ENCODE measurements at places on chromosomes 7 and 10.

GRCh38 chr7:151008143-151008510 is 16.2 kb downstream of the ATG9B start:
- ATAC-seq: no peak

- ATAC-seq: no peak
These were observed 20.8 kb upstream of the VOPP1 start for GRCh38 chr7:55593172-55593514.

GRCh38 chr10:7696545-7696944 is 6.6 kb upstream of the ITIH2 start:
- peak; percentile 83 for ATAC-seq

- no peak for ATAC-seq
These were observed 276.7 kb downstream of the NXPH1 start for GRCh38 chr7:8710124-8710523.

GRCh38 chr10:125123476-125124114 is 36.8 kb downstream of the CTBP2 start:
- peak; percentile 85 for ATAC-seq

GRCh38 chr7:116630932-116631671 is 40.9 kb upstream of the MET start:
- ATAC-seq: peak; percentile 48

- ATAC-seq: no peak
These were observed 85.3 kb upstream of the RET start for GRCh38 chr10:42991442-42992098.

- ATAC-seq: no peak
These were observed 587.7 kb downstream of the KCNMA1 start for GRCh38 chr10:77049896-77050295.

DNA sequence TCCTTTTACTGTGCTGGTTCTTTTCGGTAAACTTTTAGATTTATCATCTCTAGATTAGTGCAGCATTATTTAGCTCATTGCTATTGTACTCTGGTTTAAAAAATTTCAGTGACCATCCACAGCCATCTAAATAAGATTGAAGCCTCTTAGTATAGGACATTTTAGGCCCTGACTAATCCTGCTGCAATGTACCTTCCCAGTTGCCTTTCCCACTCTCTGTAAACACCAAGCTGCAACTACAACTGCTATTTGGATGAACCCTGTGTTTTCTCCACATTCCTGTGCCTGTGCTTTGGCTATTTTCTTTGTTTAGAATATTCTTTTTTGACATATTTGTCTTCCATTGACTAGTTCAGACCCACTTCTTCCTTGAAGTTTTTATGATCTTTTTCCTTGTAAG is 314.6 kb downstream of the AUTS2 start:
- ATAC-seq: no peak

DNA sequence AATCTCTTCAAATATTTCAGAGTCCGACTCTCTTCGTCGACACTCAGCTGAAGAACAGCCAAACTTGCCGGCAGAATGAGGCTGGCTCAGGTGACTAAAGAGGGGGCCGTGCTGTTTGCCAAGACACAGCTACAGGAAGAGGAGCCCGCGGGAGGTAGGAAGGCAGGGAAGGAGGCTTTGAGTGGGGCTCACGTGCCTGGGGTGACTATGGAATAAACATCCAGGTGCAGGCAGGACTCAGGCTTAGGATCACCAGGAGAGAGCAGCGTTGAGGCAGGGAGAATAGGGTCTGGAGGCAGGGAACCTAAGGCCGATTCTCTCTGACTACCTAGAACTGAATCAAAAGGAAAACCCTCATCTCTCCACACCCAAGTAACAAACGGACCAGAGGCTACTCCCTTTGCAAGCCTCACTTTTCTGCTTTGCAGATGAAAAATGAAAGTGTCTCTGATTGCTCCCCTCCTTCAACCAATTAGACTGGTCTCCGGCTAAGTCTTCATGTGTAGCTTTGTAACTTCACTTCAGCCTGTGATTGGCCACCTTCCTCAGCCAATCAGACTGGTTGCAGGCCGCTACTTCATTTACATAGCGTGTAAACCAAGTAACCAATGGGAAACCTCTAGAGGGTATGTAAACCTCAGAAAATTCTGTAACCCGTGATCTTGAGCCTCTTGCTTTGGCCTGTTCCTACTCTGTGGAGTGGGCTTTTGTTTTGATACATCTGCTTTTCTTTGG is 19.7 kb upstream of the BNIP3 start:
- no peak for ATAC-seq

GRCh38 chr10:93826355-93826754 is 67.4 kb upstream of the SLC35G1 start:
- ATAC-seq: no peak

- no peak for ATAC-seq
These were observed 435.8 kb downstream of the EXOC4 start for GRCh38 chr7:133688483-133689239.

DNA sequence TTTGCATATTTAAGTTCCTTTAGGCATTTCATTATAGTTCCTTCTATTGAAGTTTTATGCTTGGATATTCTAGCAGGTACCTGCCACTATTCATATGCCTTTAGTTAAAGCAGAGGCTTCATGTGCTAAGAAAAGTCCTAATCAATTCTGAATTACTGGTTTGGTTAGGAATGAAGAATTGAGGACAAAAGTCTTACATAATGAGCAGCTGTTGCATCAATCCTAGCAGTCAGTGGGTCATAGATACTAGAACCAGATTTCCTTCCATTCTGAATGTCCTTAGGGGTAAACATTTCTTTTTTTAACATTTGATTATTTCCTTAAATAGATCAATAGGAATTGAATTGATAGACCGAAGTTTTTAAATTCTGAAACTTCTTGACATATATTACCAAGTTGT is 59.2 kb downstream of the CDK13 start:
- no peak for ATAC-seq

GRCh38 chr10:58352956-58353610 is 18.3 kb downstream of the UBE2D1 start:
- no peak for ATAC-seq

DNA sequence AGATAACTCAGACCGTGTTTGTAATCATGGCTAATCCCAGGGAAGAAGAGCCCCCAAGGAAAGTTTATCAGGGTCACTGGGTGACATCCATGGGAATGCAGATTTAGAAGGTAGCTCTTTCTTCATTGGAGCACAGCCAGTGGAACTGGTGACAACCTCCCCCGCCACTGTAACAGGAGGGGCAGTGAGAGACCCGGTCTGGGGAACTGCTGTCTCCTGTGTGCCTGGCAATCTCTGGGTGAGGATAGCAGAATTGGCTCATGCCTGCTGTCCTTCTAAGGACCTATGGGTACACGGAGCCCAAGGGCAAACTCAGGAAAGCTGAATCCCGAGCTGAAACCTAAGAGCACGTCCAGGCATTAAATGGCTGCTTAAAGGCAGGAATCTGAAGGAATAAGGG is 341.6 kb downstream of the ABCA13 start:
- no peak for ATAC-seq

- ATAC-seq: no peak
These were observed 59.4 kb upstream of the AHR start for GRCh38 chr7:17239046-17239445.

GRCh38 chr7:63040966-63041610 is 957.6 kb upstream of the ZNF722 start:
- peak; percentile 18 for ATAC-seq

- no peak for ATAC-seq
These were observed 7.1 kb downstream of the CLCN1 start for GRCh38 chr7:143322760-143323633.

- no peak for ATAC-seq
These were observed 135.8 kb downstream of the PLCE1 start for GRCh38 chr10:94129393-94130130.

- ATAC-seq: peak; percentile 72
These were observed 34.5 kb upstream of the EBLN1 start for GRCh38 chr10:22252224-22252800.

- ATAC-seq: no peak
These were observed 8.9 kb downstream of the CDK14 start for GRCh38 chr7:90605055-90605454.

Measured in gastroesophageal sphincter (tissue), 4 donors.